ENCODE measurements at places on chromosomes 16 and 17.

GRCh38 chr16:65657071-65657494 lies 535.2 kb upstream of the CDH11 start:
- DNase-seq = no peak

DNA sequence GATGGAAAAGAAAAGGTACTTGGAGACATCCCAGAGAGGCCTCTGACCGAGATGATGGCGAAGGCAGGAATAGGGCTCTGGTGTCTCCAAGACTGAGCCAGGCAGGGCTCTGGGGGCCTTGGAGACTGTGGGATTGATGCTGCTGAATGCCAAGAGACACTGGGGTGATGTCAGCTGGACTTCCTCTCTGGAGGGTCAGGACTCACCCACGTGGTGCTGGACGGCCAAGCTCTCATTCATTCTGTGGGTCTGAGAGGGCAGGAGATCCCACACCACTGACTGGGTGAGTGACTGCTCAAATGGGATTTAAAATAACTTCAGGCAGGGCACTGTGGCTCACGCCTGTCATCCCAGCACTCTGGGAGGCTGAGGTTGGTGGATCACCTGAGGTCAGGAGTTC lies 64.8 kb downstream of the NT5M start:
- DNase-seq = no peak

GRCh38 chr17:40314584-40314956 lies 5.6 kb downstream of the RARA start:
- DNase-seq = peak; percentile 81

GRCh38 chr16:84043486-84044117 lies 1.0 kb upstream of the SLC38A8 start:
- DNase-seq = no peak

DNA sequence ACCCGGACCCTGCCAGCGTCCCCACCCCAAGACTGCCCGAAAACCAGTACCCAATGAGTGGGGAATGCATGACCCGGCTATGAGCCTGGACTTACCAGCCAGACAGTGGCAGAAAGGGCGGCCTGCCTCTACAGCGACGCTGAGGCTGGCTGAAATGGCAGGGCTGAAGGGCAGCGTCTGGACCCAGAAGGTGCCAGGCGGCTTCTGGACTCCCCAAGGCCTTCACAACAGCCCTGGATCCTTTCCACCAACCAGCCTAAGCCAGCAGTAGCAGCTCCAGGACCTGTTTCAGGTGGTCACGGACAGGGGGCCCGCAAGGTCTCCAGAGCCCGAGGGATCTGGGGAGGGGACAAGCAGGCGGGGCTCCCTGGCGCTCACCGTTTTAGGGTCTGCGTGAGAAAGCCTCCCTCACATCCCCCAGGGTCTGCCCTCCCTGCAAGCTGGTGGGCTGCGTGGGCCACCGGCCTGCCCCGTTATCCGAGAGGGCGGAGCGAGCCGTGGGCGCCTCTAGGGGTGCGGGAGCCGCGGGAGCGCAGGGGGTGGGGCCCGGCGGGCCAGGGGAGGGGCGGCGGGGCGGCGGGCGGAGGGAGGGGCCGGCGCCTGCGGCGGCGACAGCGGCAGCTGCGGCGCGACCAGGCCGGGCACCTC lies at the start of gene RIPOR1:
RIPOR1 (plus strand) TSS at position 608 of the 648 bp plus-strand sequence. CDS start 9,618 bp downstream, outside the sequence.
- DNase-seq = no peak

- DNase-seq = no peak
Measured at GRCh38 chr16:72840631-72841381, 207.1 kb downstream of the ZFHX3 start.

GRCh38 chr17:83030432-83030831 lies 49.0 kb upstream of the METRNL start:
- no peak for DNase-seq

- no peak for DNase-seq
Measured at GRCh38 chr17:81685108-81685507, 1.3 kb downstream of the HGS start.

DNA sequence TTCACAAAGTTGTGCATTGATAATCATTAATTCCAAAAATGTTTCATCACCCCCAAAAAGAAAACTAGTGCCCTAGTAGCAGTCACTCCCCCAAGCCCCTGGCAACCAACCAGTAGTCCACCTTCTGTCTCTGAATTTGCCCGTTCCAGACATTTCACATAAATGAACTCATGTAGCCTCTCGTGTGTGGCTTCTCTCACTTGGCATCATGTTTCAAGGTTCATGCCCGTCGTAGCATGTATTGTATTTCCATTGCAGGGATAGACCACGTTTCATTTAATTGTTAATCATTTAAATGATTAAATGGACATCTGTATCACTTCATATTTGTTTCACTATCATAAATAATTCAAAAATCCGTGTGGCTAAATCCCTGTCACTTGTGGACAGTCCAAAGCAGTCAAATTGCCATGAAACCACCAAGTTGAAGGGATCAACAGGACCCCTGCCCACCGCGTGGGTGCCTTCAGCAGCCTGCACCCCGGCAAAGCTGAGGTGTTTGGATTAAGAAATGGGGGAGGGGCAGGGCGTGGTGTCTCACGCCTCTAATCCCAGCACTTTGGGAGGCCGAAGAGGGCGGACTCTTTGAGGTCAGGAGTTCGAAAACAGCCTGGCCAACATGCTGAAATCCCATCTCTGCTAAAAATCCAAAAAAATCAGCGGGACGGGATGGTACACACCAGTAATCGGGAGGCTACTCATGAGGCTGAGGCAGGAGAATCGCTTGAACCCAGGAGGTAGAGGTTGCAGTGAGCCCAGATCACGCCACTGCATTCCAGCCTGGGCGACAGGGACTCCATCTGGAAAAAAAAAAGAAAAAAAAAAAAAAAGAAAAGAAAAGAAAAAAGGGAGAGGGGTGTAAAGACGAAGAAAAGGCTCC lies 8.7 kb upstream of the FLYWCH2 start:
- no peak for DNase-seq

Data from NCI-H774 (cell line).